Bronchial smooth muscle cell (primary cell): ENCODE measurements at places on chromosomes 4 and X. TPM values are rescaled to one million over a fixed set of nuclear protein-coding genes. Genes with fewer than 3 reads are reported as not detected.

Gene ARR3
- total RNA-seq = not detected in 2 replicates

Gene PNPLA4
- total RNA-seq = 14.3 and 14.6 TPM in 2 replicates

Gene F8A2
- total RNA-seq = not detected in 2 replicates

Gene ETDA
- not detected in 2 replicates for total RNA-seq

Gene SSX4B
- not detected in 2 replicates for total RNA-seq

Gene ZNF185
- 0.94 and 1.7 TPM in 2 replicates for total RNA-seq
